ENCODE measurements at places on chromosomes 16 and 17. TPM values are rescaled to one million over a fixed set of nuclear protein-coding genes. Genes with fewer than 3 reads are reported as not detected.
A peak's percentile ranks its signal among the peaks of the same experiment; 100 is the strongest.

GRCh38 chr17:76240461-76241203 is at the start of gene RNF157:
Gene RNF157, minus strand, starts transcription at chr17:76240493. Its CDS starts 253 bp downstream, at chr17:76240240.
- no peak for DNase-seq

DNA sequence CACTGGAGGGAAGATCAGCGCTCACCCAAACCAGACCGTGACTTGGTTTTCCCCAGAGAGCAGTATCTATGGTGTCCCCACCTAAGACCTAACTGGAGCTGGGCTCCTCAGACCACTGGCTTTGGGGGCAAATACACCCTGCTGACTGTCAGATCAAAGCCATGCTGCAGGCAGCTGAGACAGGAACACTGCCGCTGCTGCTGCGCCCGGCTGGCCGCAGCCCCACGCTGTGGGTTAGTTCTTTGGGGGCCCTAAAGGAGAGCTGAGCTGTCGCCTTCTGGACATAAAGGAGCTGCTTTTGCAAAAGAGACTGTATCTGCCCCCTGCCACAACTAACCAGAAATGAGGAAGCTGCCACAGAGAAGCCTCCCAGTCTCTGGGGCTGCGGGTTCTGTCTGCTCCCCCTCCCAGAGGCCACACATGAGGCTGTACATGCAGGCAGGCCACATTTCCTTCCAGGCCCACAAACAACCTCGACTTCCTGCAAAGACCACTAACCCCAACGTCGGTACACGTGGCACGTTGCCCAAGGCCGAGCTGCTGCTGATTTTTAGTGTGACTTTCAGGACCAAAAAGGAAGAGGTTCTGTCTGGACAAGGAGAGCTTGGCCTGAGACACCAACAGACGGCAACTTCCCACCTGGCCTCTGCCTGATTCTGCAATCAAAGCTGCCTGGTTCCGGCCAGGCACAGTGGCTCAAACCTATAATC is 18.2 kb upstream of the ABR start:
- peak; percentile 80 for DNase-seq

GRCh38 chr17:78421534-78422266 is 43.3 kb downstream of the PGS1 start:
- peak; percentile 80 for DNase-seq

- no peak for DNase-seq
Measured at GRCh38 chr17:50467855-50468303, 801 bp downstream of the CHAD start.

DNA sequence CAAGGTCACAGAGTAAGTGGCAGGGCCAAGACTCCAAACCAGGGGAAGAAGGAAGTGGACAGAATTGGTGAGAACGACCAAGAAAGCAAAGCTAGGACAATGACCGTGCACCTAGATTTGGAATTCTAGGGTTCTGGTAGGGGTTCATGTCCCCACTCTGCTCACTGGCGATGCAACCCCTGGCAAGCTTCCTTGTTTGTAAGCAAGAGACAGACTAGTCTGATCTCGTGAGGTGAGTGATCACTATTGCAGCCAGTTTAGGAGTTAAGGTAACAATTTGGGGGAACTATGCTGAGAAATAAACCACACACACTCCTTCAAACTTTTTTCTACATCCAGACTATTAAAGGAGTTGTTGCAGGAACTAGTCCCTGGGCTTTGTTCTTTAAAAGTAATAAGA is 48.1 kb downstream of the XPO6 start:
- no peak for DNase-seq

The CRYM gene
- not detected for total RNA-seq

GRCh38 chr16:84138824-84139627 is 6.0 kb downstream of the HSDL1 start:
- DNase-seq = no peak

DNA sequence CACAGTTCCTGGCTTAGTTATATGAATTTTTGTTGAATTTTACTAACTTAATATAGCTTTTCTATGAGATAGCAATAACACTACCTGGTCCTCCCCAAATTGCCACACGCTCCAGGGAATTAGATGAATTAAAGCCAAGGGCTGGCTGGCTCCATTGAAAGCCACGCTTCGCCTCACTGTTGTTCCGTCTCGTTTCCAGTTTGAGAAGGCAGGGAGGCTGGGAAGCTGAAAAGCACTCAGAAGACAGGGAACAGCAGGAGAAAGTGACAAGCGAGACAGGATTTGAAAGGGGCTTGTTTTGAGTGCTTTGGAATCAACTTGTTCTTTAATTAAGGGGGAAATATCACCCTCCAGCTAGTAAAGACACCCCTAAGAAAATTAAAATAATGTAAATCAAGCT is 425.3 kb downstream of the CA10 start:
- DNase-seq = no peak

The MBTPS1 gene
- total RNA-seq = 149 TPM

The ABCA9 gene
- total RNA-seq = 118 TPM

GRCh38 chr17:80372922-80373570 is 41.9 kb upstream of the ENDOV start:
- DNase-seq = no peak

- no peak for DNase-seq
Measured at GRCh38 chr16:46828943-46829342, 2.0 kb downstream of the C16orf87 start.

The TGFB1I1 gene
- total RNA-seq = 64.1 TPM

- DNase-seq = no peak
Measured at GRCh38 chr16:54648575-54648974, 282.1 kb upstream of the IRX5 start.

The OR3A3 gene
- total RNA-seq = not detected

The MYOCD gene
- total RNA-seq = 12.2 TPM

The CRYBA1 gene
- not detected for total RNA-seq

GRCh38 chr16:57743458-57743857 is 7.9 kb downstream of the KATNB1 start:
- DNase-seq = no peak

GRCh38 chr16:68331879-68332410 is 21.1 kb downstream of the PRMT7 start:
- DNase-seq = no peak

The CCL17 gene
- not detected for total RNA-seq

The SLC12A3 gene
- not detected for total RNA-seq

- no peak for DNase-seq
Measured at GRCh38 chr16:20380782-20381181, 23.8 kb downstream of the PDILT start.

GRCh38 chr16:55078699-55079410 is 148.2 kb downstream of the IRX5 start:
- DNase-seq = no peak

DNA sequence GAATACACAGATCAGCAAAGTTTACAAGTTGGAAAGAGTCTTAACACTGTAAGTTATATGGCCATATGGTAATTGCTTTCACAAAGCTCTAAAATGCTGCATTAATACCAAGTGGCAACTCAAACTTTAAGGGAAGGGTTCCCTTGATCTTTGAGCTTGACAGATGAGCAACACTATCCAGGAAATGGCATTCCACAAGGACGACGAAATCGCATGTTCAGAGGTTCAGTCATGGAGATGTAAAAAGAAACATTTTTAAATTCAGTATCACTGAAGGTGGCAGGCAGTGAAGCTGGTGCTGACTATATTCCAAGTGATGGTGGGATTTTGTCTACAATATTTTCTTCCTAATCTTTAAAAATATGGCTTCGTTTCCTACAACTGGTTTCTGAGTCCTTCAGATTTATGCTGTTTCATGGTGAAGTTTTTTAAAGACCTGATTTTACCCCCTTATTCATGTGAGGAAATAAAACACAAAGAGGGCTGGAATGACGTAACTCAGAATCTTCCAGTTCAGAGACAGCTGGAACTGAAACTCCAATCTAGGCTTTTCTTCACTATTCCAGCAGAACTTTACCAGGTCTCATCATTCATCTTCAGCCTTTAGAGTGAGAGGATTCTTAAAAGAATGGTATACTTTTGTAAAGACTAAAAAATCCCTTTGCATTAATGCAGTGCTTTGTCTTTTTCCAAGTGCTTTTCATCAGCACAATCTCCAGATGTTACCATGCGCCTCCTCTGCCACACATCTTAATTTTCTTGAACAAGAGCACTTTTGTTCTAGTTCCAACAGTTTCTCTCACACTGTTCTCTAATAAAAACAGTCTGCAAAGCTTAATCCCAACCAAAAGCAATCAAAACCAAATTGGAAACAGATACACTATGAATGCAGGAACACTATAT is 20.2 kb downstream of the CHCT1 start:
- no peak for DNase-seq

The MRPL27 gene
- 32.4 TPM for total RNA-seq

- DNase-seq = no peak
Measured at GRCh38 chr17:58089111-58089510, 5.9 kb downstream of the DYNLL2 start.

- no peak for DNase-seq
Measured at GRCh38 chr17:46049656-46050055, 50.6 kb downstream of the STH start.

DNA sequence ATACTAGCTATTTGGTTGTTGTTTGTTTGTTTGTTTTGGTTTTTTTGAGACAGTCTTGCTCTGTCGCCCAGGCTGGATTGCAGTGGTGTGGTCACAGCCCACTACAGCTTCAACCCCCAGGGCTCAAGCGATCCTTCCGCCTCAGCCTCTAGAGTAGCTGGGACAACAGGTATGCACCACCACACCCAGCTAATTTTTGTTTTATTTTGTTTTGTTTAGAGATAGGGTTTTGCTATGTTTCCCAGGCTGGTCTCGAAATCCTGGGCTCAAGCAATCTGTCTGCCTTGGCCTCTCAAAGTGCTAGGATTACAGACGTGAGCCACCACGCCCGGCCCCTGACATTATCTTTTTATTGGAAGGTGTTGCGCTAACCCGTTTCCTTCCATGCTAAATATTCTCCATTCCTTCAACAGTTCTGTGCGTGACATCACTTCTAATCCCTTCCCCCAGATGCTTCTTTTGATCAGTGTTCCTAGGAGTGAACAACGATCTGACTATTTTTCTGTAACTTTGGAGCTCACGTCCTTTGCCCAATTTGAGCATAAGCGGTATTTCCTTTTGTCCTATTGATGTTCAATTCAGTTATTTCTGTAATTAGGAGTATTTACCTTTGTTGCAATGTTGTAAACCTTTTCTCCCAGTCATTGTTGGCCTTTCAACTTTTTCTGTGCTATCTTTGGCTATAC is 30.2 kb upstream of the EMP2 start:
- no peak for DNase-seq

GRCh38 chr16:73813527-73813926 is 483.1 kb upstream of the PSMD7 start:
- DNase-seq = no peak

DNA sequence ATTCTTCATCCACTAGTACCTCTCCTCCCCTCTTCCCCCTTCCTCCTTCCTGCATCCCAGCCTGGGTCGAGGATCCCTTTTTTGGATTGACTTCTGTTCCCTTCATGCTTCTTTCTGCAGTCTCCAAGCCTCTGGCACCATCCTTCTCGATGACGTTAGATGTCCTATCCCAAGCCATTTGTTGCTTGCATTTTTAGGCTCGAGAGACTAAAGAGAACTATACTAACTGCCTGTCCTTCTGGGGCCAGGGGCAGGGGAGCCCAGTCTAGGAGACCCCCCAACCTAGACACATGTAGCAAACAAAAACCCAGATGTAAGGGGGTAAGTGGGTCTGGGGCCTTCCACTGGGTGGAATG is 23.9 kb downstream of the UNK start:
- DNase-seq = no peak

- DNase-seq = no peak
Measured at GRCh38 chr16:28823291-28823872, 583 bp downstream of the ATXN2L start.

The GPR142 gene
- not detected for total RNA-seq

Measured in tibial nerve (tissue), 4 donors.